ENCODE measurements at places on chromosomes 6 and 20.

- no peak for DNase-seq
Observed at GRCh38 chr20:34246126-34246626, 5.0 kb downstream of the ASIP start.

DNA sequence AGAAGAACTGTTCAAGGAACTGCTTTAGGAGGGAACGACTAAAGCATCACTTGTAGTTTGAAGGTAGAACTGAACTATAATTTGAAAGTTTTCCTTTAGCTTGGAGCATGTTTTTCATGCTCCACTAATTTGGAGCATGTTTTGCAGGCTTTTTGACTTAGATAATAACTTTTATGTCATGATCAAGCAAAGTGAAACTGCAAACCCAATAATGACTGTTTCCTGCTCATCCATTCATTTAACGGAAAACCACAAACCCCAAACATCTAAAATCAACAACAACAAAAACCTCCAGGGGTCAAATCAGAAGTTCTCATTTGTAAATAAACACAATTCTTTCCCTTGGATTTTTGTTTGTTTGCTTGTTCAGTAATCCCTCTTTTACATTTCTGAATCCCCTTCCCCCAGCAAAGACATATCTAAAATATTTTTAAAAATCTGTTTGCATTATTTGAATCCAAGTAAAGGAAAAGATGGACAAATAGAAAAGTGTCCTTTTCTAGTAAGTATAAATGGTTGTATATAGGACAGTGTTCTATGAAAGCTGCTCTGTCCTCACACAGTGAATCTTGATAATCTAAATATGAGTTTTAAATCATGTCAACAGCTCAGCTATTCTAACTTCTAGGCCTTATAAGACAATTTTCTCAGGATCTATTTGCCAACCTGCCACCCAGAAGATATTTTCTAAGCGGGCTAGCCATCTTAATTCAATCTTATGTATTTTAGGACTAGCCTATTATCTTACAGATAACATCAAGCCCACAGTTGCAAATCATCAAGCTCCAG, 2.6 kb downstream of the SIM1 start:
- no peak for DNase-seq

DNA sequence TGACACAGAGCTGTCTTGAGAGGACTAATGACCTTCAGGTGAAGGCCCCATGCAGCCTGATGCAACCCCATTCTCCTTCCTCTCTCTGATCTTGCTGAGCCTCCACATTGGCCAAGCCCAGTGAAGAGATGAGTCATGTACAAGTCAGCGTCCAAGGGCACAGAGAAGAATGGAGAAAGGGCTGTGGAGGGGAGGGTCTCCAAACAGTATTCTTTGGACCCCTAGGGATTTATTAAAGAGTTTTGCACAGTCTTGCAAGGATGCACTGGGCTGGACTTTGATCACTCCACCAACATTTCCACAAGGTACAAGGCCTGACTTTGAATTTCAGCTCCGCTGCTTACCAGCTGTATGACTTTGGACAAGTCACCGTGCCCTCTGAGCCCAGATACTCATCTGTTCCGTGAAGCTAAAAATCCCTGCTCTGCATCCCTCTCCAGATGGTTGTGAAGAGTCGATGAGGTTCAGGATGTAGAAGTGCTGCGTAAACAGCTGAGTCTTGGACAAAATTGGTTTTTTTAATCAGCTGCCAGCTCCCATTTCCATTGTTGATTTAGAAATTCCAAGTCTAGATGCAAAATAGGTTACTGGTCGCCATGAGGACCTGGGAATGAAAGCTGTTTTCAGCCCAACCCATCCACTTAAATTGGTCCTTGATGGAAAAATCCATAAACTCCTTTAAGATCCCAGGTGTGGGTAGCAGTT, 14.1 kb upstream of the KCNG1 start:
- no peak for DNase-seq

DNA sequence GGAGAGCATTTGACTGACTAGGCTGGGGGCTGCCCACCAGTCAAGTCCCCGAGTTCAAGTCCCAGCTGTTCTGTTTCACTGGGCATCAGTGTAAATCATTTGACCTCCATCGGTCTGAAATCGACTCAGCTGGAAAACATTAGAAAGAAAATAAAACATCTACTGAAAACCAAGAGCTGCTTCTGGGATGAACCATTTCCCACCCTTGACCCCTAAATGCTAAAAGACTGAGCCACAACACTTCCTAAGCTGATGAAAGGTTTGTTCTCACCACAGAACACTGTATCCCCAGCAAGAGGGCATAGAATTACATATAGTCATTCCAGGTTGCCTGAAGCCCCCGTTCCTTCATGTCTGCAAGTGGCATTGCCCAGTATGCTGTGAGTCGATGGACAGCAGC, 237.0 kb upstream of the TAB2 start:
- no peak for DNase-seq

DNA sequence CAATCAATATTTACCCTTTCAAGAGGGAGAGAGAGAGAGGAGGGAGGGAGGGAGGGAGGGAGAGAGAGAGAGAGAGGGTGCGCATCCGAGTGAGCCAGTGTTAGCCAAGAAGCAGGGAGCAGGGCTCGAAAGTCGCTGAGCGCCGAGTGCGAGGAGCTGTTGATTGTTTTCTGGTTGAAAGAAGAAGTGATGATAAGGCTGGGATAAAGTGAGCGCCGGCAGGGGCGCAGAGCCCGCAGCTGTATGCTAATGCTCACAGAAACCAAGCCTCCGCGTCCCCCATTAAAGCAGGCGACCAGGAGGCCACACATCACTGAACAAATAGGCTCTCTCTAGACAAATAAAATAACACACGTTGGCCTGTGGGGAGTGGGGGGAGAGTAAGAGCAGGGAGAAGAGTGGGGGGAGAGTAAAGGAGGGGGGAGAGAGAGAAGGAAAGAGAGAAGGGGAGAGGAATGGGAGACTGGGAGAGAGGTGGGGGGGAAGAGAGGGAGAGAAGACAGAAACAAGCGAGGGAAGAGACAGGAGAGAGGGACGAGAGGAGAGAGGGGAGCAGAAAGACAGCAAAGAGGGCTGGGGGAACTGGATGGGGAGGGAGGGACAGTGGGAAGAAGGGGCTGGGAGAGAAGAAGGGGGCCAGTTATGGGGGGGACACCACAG, 5.0 kb upstream of the INSM1 start:
- DNase-seq: peak; percentile 93

- no peak for DNase-seq
Observed at GRCh38 chr20:40293740-40294139, 395.3 kb downstream of the MAFB start.

- no peak for DNase-seq
Observed at GRCh38 chr6:39102821-39103136, 12.2 kb downstream of the SAYSD1 start.

DNA sequence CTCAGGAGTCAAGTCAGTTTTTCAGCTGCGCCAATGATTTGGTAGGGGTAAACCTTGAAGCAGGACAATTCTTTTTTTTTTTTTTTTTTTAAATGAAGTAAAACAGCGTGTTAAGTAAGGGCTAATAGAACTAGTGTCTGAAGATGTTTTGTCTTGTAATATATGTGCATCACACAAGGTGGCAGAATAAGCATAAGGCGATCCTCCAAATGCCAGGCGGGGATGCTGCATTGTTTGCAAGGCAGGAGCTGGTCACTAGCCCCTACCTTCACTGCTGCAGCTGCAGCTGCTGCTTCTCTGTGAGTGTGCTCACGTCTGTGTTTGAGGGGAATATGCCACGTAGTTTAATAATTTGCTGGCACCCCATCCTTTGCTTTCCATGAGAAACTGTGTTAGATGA, 272.7 kb upstream of the MAP3K7 start:
- DNase-seq: peak; percentile 7

DNA sequence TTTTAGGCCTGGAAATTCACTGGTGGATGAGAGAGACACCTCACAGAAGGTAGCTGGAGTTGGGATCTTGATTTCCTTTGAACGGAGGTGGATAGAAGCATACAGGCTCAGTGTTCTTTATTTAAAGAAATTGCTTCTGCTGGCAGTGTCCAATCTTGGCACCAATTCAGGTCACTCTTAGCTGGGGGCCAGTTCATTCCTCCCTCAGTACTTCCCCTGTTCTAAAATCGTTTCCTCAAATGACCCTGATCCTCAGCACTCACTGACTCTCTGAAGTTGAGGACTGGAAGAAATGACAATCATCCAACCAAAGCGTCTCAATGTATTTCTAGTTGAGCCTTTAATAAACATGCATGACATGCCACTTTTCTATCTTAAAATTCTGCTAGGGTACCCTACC, 472.5 kb upstream of the BTBD3 start:
- no peak for DNase-seq

DNA sequence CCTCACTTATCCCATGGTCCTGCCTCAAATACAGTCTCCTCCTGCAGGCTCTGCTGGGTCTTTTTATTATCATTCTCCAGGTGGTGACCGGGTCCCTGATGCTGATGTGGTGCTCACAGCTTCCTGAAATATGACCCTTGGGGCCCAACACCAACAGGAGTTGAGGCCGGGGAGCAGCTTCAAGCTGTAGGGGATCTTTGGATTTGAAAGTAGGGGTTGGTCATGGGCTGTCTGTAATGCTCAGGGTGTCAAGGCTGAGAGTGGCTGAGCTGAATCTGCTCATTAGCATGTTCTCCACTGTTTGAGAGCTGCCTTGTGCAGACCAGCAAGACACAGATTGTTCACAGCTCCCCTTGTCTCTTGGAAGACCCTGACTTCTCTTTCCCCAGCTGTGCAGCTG, 35.5 kb downstream of the HLA-F start:
- DNase-seq: no peak

- peak; percentile 65 for DNase-seq
Observed at GRCh38 chr20:32325706-32326503, 32.2 kb upstream of the ASXL1 start.

GRCh38 chr20:49510562-49511122, 28.2 kb upstream of the KCNB1 start:
- DNase-seq: no peak

- DNase-seq: no peak
Observed at GRCh38 chr20:57435105-57435497, 43.9 kb downstream of the RBM38 start.

DNA sequence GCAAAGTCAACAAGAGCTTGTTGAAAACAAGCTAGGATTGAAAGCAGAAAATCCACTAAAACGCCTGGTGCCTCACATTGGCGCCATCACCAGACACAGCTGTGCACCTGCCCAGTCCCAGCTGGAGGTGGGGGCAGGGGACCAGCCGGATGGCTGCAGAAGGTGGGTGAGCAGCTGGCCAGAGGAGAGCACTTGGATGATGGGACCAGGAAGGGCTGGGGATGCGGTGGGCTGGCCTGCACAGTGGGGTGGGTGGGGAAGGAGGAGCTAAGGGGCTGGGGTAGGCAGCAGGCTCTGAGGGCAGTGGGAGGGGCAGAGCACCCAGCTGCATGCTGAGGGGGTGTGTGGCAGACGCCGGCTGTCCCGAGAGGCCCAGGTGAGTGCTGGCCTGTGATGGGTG, 7.1 kb downstream of the CABLES2 start:
- no peak for DNase-seq

DNA sequence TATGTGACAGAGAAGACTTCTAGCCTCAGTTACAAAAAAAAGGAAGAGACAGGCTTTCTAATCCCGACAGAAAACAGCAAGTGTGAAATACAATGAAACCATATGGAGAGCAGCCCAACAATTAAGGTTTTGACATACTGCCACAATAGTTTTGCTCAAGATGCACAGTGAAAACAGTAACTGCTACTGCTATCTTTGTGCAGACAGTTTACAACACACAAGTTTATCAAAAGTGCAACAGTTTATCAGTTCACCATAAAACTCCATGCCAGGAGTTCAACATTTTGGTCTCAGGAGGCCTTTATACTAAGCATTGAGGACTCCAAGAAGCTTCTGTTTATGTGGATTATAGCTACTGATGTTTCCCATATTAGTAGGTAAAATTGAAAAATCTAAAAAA, 37.6 kb downstream of the GOPC start:
- no peak for DNase-seq

DNA sequence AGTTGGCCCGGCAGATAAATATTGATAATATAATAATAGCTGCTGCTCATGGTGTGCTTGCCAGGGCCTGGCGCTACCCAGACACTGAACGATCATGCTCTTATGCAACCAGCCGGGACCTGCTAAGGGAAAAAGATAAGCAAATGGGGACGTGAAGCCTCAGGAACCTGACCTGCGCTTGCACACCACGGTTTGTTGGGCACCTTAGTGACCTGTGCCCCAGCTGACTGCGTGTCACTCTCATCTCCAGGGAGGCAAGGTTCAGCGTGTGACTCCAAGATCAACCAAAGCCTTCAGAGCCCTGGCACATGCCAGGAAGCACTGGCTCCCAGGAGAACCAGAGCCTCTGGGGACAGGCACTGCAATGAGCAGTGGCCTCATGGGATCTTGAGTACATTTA, 111.1 kb downstream of the AGPAT4 start:
- DNase-seq: no peak

DNA sequence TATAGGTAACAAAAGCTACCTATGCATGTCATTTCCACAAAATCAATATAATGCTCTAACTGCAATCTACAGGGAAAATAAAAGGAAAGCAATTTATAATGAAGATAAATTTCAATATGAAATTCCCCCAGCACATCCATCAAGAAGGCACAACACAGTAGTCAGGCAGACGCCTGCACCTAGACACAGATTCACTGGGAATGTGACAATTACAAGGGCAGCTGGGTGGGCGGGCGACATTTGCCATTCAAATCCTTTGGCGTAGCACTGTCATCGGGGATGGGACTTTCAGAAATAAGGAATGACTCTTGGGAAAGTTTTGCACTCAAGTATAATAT, 60.4 kb downstream of the SULF2 start:
- DNase-seq: no peak

- DNase-seq: no peak
Observed at GRCh38 chr20:63328718-63329275, 32.4 kb downstream of the CHRNA4 start.

DNA sequence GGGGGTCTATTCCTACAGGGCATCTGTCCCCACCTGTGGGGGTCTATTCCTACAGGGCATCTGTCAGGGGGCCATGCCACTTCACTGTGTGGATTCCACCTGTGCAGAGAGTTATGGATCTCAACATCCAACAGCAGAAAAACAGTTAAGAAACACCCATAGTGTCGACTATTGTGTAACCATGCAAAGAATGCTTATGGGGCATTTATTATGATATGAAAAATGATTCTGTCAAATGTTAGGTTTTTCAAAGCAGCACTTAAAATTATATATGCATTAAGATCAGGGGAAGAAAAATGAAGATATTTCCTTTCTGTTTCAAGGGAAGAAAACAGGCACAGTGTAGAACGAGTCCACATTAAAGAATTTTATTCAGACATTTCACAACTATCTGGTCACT, 2.9 kb downstream of the GPR31 start:
- no peak for DNase-seq

GRCh38 chr20:62755817-62756724, 40.2 kb upstream of the MRGBP start:
- no peak for DNase-seq

GRCh38 chr6:34806738-34807453, 15.0 kb downstream of the BLTP3A start:
- no peak for DNase-seq

- no peak for DNase-seq
Observed at GRCh38 chr20:7714549-7714948, 225.7 kb downstream of the HAO1 start.

- no peak for DNase-seq
Observed at GRCh38 chr6:64732888-64733287, 974.1 kb downstream of the EYS start.

GRCh38 chr6:148329596-148330381, 12.8 kb upstream of the SASH1 start:
- no peak for DNase-seq

- no peak for DNase-seq
Observed at GRCh38 chr20:32707691-32708581, 34.2 kb upstream of the C20orf203 start.

All from NCI-H2081 (cell line).